ENCODE measurements at places on chromosomes 2 and 18.

DNA sequence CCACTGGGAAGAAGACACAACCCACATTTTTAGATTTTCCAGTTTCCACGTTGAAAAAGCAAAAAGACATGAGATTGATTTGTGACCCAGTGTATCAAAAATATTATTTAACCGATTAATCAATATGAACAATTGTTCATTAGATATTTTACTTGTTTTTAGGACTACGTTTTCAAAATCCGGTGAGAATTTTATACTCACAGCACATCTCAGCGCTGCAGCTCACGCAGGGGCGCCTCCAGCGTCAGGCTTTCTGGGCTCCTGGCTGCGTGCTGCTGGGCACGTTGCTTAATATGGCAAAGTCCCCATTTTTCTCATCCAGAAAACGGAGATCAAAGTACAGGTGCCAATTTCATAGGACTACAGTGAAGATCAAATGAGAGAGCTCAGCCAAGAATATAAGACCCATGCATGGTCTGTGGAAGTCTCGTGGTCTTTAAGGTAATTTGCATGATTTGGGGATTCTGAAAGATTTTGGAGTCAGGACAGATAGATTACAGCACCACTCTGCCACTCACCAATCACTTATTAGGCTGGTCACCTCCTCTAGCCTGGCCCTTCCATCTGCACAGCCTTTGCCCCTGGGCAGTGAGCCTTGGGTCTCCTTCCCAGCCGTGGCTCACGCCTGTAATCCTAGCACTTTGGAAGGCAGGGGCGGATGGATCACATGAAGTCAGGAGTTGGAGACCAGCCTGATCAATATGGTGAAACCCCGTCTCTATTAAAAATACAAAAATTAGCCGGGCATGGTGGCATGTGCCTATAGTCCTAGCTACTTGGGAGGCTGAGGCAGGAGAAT, 36.2 kb downstream of the PTPN18 start:
- no peak for DNase-seq

DNA sequence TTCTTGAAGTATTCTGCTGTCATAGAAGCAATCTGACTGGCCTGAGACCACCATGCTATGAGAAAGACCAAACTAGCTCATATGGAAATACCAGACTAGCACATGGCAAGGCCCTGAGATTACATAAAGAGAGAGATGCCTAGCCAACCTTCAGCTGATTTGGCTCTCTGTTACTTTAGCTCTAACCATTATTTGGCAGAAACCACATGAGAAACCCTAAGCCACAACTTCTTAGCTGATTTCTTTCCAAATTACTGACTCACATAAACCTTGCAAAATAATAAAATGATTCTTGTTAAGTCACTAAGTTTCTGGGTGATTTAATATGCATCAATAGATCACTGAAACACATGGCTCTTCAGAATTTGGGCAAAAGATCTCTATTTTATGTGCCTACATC, 295.0 kb upstream of the ZNF521 start:
- no peak for DNase-seq

DNA sequence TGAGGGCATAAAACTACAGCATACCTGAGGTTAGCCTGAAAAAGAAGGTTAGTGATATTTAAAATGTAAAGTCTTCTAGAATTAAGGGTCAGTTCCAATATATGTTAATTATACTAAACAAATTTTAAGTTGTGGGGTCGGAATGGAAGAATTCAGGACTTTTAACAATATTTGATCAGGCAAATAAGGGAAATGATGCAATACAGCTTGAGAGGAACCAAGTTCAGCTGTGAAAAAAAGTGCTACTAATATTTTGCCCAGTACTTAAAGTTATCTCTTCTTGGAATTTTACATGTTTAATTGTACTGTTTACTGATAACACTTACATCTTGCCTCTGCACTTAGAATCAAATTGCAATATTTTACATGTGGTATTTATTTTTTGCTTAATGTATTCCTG, 345.5 kb upstream of the CWC22 start:
- no peak for DNase-seq

GRCh38 chr2:74763962-74764428, 69.9 kb upstream of the HK2 start:
- no peak for DNase-seq

- DNase-seq: peak; percentile 5
Measured at GRCh38 chr2:241017228-241017940, 19.0 kb downstream of the SNED1 start.

DNA sequence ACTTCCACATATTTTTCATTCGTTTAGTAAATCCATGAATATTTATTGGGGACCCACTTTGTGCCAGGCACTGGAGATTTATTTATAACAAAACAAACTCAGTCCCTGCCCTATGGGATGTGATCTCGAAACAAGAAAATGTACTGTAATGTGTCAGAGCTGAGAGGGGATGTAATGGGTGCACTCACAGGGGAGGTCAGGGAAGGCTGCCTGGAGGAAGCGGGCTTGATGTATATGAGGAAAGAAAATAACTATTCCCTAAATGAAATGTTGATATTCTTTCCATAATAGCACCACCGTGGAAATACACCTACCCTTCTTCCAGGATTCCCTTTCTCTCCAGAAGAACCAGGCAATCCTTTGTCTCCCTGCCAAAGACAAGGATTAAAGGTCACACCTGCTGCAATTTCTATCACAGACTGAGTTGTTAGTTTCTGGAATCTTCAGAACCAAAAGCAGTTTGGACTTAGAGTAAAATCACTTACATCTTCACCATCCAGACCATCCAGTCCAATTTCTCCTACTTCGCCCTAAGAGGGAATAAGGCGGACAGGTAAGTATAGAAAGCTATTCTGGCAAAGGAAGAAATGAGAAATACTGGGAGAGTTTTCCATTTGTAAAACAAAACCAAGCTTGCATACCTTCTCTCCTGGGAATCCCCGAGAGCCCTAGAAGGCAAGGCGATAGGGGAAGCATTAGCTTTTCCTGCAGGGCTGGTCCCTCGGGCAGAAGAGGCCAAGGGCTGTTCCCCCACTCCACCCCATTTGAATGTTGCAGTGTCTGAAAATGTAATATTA, 55.0 kb downstream of the COL6A3 start:
- no peak for DNase-seq

DNA sequence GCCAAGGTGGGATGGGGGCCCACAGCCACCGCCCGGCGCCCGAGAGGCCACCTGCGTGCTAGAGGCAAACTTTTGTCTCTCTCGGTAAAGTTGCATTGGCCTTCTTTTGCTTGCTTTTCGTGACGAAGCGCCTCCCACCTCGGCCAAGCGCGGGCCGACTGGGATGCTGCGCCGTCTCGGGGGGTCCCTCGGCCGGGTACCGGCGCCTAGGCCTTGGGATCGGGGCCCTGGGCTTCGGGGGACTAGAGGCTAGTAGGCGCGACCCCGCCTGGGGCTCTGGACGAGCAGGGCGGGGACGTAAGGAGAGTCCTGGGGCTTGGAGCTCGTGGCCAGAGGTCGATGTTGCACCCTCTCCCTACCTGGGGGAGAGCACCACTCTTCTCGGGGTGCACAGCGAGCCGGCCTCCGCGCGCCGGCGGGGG, 545 bp downstream of the GLI2 start:
- DNase-seq: no peak

- DNase-seq: no peak
Measured at GRCh38 chr2:32849456-32850194, 97.1 kb upstream of the LTBP1 start.

DNA sequence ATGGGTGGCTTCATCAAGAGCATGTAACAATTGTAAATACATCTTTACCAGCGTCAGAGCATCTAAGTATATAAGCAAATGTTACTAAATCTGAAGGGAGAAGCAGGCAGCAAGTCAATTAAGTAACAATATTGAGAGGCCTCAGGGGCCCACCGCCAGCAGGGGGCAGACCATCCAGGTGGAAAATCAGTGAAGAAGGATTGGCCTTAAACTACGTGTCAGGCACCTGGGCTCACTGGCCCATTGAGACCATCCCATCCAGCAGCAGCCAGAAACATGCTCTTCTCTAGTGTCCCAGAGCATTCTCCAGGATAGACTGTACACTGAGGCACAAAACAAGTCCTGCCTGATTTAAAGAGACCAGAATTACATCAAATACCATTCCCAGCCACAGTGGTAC, 96.2 kb upstream of the SNTG2 start:
- peak; percentile 73 for DNase-seq

DNA sequence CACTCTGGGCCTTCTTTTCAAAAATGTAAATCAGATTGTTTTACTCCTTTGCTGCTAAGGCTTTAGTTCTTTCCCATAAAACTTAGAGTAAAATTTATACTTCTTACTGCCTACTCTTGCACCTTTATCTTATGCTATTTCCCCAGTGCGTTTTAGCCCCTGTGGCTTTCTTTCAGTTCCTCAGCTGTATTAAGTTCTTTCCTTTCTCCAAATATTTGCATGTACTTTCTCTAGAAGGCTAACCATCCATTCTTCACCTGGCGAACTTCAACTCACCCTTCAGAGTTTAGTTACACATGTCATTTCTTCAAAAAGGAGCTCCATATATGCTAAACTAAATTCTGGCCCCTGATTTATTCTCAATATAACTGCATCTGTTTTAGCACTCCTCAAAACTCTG, 160.7 kb downstream of the FSHR start:
- DNase-seq: no peak

Measured in stimulated activated CD8-positive, alpha-beta memory T cell treated with anti-CD3 and anti-CD28 coated beads, Interleukin-4, amount 100 ng/mL, for 48 hours (primary cell).